ENCODE measurements at places on chromosomes 11 and 22.

GRCh38 chr22:41175546-41175945 lies 29.6 kb upstream of the L3MBTL2 start:
- no peak for DNase-seq

- no peak for DNase-seq
Observed at GRCh38 chr11:2797121-2797711, 88.4 kb downstream of the CDKN1C start.

- no peak for DNase-seq
Observed at GRCh38 chr11:98180921-98181320, 839.8 kb upstream of the CNTN5 start.

- DNase-seq: no peak
Observed at GRCh38 chr22:30864441-30865420, 103.8 kb downstream of the MORC2 start.

GRCh38 chr11:119688356-119688755 lies 40.6 kb downstream of the NECTIN1 start:
- no peak for DNase-seq

DNA sequence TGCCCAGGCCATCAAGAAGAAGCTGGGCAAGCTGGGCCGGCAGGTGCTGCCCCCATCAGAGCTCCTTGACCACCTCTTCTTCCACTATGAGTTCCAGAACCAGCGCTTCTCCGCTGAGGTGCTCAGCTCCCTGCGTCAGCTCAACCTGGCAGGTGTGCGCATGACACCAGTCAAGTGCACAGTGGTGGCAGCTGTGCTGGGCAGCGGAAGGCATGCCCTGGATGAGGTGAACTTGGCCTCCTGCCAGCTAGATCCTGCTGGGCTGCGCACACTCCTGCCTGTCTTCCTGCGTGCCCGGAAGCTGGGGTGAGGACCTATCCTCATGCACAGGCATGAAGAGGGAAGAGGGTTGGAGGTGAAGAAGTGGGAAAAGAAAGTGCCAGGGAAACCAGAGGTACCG lies 5.3 kb upstream of the NHERF4 start:
- no peak for DNase-seq

DNA sequence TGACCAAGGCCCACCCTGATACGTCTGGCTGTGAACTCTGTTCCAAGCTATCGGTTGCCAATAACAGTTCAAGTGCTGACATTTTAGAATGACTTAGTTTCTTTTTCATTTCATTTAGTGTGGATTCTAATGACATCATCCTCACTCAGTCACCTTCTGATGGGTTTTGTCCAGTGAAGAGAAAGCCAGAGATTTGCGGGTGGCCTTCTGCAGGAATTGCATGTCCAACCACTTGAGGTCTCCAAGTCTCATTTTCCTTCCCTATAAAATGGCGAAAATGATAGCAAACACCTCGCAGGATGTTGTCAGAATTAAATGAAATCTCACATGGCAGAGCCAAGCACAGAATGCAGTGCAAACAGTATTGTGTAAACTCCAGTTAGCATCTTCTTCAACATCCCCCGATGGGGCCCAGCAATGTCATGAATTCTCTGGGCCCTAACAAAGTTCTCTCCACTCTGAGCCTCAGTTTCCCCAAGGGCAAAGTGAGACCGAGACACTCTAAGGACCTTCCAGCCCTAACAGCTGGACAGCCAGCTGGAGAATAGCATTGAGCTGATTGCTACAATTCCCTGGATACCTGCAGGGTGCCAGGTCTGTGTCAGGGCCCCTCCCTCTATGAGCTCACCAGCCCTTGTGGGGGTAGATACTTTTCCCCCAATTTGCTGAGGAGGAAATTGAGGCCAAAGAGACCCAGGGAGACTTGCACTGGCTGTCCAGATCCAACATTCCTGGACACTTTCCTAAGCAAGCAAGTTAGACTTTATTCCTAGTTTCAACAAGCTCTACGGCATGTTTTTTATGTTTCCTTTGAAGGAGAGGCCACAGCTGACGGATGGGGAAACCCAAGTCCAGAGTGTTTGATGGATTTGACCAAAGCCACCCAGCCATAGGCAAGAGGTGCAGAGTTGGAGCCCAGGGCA lies 286.7 kb downstream of the MN1 start:
- no peak for DNase-seq

- DNase-seq: no peak
Observed at GRCh38 chr11:126138636-126139035, 72.8 kb downstream of the RPUSD4 start.

GRCh38 chr11:105167244-105167643 lies 27.7 kb upstream of the CARD18 start:
- no peak for DNase-seq

DNA sequence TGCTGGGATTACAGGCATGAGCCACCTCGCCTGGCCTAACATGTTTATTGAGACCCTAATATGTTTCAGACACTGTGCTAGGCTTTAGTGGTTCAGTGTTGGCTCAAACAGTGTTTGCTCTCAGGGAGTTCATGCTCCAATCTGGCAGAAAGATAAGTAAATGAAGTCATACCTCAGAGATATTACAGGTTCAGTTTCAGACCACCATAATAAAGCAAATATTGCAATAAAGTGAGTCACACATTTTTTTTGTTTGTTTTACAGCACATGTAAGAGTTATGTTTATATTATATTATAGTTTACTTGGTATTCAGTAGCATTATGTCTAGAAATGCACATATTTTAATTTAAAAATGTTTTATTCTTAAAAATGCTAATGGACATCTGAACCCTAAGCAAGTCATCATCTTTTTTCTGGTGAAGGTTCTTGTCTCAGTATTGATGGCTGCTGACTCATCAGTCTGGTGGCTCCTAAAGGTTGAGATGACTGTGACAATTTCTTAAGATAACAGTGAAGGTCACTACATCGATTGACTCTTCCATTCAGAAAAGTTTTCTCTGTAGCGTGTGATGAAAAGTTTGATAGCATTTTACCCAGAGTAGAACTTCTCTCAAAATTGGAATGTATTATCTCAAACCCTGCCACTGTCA lies 243.0 kb upstream of the ANO5 start:
- DNase-seq: no peak

- DNase-seq: no peak
Observed at GRCh38 chr11:44658506-44658850, 68.3 kb upstream of the TSPAN18 start.

GRCh38 chr11:113351068-113351450 lies 36.5 kb upstream of the ANKK1 start:
- no peak for DNase-seq

DNA sequence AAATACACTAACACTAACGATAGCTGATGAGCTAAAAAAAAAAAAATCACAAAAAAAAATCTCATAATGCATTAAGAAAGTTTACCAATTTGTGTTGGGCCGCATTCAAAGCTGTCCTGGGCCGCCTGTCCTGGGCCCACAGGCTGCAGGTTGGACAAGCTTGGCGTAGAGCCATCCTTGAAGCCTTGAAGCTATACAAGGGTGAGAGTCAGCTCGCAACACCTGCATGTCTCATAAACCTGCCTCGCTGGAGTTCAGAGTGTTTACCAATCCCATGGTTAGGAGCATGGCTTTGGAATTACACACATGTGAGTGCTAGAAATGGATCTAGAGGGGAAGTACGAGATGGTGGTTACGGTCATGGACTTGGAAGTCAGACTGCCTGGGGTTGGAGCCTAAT lies 453.7 kb downstream of the INSC start:
- DNase-seq: no peak

- DNase-seq: no peak
Observed at GRCh38 chr11:2999464-2999998, 7.4 kb upstream of the NAP1L4 start.

- no peak for DNase-seq
Observed at GRCh38 chr11:128058580-128059208, 528.7 kb downstream of the ETS1 start.

- DNase-seq: no peak
Observed at GRCh38 chr11:8624698-8625097, 30.7 kb upstream of the STK33 start.

DNA sequence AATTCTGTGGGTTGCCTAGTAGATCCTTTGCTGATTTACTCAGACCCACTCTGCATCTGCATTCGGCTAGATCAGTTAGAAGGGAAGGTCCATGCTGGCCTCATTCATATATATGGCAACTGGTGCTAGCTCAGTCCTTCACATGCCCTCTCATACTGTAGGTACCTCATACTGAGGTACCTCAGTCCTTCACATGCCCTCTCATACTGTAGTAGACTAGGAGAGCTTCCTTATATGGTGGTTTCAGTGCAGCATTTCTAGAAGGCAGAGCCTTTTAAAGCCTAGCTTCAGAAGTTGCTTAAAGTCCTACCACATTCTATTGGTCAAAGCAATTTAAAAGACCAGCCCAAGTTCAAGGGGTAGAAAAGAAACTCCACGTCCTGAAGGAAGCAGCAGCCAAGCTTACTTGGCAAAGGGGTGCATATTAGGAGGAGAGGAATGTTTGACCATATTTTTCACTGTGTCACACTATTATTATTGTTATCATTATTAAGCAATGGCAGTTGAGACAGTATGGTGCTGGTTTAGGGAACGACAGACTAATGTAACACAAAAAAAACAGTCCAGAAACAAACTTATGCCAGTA lies 356.4 kb downstream of the DYNC2H1 start:
- DNase-seq: no peak

DNA sequence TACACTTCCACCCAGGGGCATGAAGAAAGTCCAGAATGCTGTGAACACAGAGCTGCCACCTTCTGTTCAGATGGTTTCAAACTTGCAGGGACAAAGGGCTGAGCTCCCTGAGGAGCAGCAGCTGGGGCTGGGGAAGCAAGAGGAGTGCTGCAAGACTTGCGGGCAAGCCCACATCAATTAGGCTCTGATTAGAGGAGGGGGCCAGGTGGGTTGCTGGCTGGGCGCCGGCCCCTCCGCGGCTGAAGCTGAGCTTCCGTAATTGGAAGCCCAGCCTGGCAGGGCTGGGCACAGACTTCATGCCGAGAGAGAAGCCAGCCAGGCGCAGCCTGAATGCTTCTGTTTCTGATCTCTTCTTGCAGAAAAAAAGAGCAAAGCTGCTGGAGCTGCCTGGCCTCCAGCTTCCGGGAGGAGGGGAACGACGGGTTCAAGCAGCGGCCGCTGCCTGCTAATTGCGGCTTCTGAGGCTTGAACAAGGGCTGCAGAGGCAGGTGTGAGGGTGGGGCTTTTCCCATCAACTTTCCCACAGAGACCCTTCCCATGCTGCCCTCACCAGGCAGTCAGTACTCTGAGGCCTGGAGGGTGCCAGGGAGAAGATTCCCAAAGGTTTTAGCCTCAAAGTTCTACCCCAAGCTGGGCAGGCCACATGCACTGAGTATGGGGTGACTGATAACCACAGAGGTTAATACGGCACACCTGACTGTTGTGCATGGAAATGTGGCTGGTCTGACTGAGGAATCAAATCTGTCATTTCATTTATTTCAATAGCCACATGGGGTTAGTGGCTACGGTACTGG lies 91.1 kb upstream of the LMO1 start:
- no peak for DNase-seq

GRCh38 chr11:131938351-131938751 lies 567.9 kb downstream of the NTM start:
- no peak for DNase-seq

DNA sequence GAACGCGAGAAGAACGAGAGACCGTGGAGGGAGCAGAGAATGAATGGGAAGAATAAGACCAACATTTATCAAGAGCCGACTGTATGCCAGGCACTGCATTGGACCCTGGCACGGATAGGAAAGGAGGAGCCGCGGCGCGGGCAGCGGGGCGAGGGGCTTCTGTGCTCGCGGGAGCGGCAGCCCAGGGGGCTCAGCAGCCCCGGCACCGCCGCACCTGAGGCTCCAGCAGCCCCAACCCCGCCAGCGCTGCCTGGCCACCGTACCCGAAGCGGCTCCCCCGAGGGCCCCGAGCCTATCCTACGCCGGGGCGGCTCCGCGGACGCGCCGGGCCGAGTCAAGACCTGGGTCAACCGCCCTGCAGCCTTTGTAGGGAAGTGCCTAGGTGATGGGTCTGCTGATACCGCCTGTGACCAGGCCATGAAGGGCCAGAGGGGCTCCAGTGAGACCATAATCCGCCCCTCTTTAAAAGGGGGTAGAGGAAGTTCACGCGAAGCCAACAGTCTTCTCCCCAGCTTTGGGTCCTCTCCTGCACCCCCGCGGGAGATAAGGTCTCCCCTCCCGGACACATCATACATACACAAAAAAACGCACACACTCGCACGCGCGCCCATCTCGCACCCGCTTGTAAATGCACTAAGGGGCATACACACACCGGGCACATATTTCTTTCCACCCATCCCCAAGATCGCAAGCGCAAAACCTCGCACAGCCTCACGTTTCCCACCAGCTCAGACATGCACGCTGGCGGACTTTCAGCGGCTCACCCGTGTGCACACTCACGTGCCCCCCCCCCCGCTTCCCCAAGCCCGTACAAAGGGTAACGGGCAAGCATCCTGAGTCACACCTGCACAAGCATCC lies 935 bp upstream of the RTN4RL2 start:
- DNase-seq: no peak

Measured in AG09319 (cell line).